ENCODE measurements at places on chromosomes 2 and 18. TPM values are rescaled to one million over a fixed set of nuclear protein-coding genes. Genes with fewer than 3 reads are reported as not detected.

The HTRA2 gene
- 62.8 TPM for total RNA-seq

The LIMS2 gene
- 5.8 TPM for total RNA-seq

The IL1A gene
- total RNA-seq, result not detected

- DNase-seq, result no peak
These were observed 69.1 kb upstream of the AFF3 start for GRCh38 chr2:100211521-100211920.

DNA sequence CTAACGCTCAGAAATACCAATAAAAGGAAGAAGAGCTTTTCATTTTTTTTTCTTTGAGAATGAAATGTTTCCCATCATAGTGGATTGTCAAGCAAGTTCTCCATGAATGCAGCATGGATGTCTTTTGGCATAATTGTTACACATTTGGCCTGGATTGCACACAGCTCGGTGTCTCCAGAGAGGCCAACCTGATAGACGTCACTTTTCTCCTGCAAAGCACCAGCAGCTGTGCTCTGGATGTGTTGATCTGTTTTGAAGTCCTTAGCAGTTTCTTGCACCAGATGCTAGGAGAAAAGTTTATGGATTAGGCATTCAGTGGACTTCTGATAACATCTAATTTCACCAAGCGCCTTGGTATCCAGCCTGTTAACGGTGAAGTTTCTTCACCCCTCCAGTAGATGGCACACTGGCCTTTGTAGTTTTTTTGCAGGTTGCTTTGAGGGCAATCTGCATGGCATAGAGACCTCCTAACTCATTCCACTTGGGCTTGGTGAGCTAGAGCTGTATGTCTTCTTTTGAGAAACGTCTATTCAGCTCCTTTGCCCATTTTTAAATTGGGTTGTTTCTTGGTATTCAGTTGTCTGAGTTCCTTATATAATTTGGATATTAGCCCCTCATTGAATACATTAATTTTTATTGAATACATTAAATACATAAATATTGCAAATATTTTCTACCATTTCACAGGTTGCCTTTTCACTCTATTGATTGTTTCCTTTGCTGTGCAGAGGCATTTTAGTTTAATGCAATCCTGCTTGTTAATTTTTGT, 59.7 kb downstream of the PTH2R start:
- DNase-seq, result peak; percentile 16

DNA sequence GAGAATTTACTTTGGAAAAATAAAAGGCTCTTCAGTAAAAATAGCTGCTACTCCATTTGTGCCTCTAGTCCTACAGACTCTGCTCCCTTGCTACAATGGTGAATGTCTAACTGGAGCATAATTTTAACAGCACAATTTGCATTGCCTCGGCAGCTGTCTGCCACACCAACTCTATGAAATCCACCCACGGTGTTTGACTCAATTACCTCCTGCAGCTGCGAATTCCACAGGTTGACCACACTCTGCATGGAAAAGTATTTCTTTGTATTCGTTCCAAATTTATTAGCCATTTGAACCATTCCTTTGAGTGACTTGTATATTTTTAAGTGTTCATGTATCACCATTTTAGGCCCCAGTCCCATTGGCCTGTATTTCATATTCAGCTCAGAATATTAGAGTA, 182.1 kb upstream of the CCDC68 start:
- DNase-seq, result no peak

All from G401 (cell line).